Stimulated activated CD4-positive, alpha-beta T cell treated with anti-CD3 and anti-CD28 coated beads, Interleukin-1b, Interleukin-23, amount 100 ng/mL, for 24 hours (primary cell): ENCODE measurements at places on chromosomes 13 and 19.

- no peak for DNase-seq
Observed at GRCh38 chr19:50889638-50890037, 16.4 kb downstream of the KLK2 start.

- no peak for DNase-seq
Observed at GRCh38 chr19:5826531-5827341, 12.8 kb downstream of the FUT6 start.

GRCh38 chr13:114015969-114016295 is 42.1 kb upstream of the C13orf46 start:
- no peak for DNase-seq

GRCh38 chr19:560121-560520 is 12.3 kb upstream of the BSG start:
- DNase-seq, result no peak

DNA sequence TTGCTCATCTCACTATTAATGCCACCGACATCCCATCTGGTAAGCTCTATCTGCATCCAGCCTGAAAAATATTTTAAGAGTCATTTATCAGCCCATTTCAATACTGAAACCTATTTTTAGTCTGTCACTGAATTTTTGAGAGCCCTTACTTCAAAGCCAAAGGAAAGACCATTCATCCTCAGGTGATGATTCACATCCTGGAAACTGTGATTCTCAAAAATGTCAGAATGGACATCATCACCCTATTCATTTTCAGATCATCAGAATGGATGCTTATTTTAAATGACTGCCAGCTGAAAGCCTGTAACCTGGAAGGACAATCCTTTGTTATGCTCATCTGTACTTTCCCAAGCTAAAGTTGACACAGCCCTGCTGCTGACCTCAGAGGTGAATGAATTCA is 27.0 kb downstream of the TNFSF11 start:
- DNase-seq, result no peak

DNA sequence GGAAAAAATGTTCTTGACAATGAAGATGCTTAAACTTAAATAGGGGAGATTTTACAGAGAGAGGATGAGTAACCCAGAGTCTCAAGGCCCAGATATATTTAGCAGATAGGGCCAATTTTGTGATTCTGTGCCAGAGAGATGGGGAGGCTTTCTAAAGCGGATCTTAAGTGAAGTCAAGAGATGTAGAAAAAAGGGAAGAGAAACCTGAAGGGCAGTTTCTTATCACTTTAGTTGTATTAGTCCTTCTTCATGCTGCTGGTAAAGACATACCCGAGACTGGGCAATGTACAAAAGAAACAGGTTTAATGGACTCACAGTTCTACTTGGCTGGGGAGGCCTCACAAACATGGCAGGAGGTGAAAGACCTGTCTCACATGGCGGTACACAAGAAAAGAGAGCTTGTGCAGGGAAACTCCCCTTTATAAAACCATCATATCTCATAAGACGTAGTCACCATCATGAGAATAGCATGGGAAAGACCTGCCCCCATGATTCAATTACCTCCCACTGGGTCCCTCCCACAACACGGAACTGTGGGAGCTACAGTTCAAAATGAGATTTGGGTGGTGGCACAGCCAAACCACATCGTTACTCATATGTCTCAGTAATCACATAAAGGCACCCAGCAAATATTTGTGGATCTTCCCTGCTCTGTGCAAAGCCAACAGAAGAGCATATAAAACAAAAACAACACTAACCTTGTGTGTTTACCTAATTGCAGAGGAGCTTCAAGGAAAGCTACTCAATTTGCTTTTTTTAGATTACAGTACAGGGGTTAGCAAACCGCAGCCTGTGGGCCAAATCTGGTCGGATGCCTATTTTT is 102.6 kb upstream of the MYCBP2 start:
- DNase-seq, result peak; percentile 39

DNA sequence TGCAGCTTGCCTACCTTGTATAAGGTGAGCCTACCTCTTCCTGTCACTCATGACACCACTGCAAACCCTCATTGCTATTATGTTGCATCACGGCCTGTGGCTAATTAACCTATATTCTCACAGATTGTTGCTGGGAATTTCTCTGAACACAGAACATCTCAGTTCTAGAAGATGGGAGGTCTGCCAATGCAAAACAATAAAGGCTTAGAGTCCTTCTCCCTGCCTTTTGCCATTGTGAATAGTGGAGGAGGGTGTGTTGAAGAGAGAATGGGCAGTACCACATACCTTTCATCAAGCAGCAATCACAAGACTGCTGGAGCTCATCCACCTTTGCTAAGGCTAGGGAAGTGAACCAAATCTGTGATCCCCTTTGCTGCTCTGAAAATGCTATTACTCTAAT is 34.4 kb downstream of the WDFY2 start:
- no peak for DNase-seq

GRCh38 chr13:74191410-74191809 is 57.2 kb upstream of the KLF12 start:
- DNase-seq, result no peak

GRCh38 chr19:1396019-1396767 is 5.1 kb downstream of the GAMT start:
- no peak for DNase-seq

- DNase-seq, result no peak
Observed at GRCh38 chr19:45442778-45443461, 19.2 kb upstream of the ERCC1 start.

GRCh38 chr13:41458761-41459431 is 1.5 kb downstream of the RGCC start:
- peak; percentile 47 for DNase-seq

DNA sequence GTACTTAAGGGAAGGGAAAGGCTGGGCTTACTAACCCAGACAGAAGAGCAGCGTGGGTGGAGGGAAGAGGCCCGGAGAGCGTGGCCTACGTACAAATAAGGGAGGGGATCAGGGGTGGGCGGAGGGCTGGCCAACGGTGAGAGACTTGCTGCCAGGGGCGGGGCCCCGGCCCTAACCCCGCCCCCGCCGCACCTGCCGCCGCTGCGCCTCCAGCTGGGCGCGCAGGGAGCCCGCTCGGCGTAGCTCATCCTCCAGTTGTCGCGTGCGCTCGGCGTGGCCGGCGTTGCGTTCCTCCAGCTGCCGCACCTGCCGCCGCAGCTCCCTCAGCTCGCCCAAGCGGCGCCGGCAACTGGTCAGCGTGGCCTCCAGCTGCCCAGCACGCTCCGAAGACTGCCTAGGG is 5.7 kb downstream of the HOOK2 start:
- DNase-seq, result no peak

DNA sequence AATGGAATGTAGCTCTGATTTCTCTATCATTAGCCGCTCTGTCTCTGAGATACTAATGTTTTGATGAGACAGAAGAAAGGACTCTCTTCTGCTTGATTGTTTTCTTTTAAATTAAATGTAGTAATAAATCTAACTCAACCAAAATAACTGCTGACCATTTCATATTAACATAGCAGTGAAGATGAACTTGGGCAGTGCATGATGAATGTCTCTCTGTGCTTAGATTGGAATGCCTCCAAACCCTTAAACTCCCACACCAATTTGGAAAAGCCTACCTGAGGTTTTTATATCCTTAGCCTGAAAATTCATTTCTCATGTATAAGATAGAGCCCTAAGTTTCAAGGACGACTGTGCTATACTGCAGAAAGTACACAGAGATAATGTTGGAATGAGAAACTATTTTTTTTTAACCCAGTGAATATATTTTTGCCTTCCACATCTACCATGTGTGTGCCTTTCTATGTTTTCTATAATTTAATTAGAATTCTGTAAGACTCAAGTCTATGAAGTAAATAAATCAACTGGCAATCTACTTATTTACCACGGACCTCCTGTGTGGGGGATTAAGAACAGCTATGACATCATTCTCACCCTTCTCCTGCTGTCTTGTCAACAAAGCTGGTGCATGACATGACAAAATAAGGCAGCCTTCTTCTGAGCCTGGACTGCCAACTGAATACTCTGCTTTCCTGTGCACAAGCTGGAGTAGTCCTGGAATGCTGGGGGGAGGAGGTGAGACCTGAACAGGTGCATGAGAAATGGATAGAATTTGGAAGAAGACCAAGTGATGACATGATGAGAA is 155.5 kb downstream of the FGF9 start:
- DNase-seq, result no peak

DNA sequence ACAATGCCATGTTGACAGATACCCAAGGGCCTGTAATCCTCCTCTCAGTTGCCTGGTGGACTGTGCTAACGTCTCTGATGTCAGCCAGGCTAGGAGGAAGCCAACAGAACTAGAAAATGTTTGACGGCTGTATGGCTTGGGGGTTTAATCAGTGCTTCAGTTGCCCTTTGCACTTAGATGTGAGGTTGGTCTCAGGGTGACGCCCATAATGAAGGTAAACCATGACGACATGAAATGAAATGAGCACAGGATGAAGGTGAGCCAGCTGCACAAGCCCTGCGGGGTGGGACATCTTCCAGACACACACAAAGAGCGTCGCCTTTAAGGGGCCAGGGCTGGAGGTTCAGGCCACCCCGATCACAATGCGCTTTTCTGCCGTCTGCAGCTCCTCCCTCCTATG is 127.2 kb downstream of the CRYL1 start:
- DNase-seq, result no peak

DNA sequence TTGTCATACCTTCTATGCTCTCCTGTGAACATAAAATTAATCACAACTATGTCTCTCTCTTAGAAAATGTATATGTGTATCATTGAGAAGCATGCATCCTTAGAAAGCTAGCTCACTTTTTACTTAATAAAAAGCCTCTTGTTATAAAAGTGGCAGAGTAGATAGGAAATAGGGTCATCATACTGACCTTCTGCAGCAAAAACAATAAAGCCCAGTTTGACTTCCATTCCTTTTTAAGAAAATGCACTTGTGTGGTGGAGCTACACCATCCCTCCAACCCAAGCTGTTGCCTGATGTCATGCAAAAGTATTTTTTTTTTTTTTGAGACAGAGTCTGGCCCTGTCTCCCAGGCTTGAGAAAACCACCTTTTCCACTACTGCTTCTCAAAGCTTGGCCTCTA is 393.3 kb downstream of the LIG4 start:
- DNase-seq, result no peak

DNA sequence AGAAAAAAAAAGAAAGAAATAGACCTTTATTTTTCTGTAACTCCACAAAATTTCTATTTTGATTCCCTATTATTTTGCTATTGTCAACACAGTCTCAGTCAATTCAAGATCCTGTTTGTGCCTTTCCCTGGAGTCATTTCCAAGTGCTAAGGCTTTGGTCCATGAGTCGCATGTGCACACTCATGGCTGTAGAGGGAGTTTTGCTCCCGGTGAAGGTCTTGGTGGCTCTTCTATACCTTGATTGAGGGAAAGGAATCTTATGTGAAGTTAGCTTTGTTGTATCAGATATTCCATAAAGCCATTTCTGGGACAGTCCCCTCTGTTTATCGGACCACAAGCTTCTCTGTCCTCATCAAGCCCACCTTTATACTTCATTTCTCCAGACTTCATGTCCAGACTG is 58.7 kb upstream of the ALOX5AP start:
- no peak for DNase-seq

DNA sequence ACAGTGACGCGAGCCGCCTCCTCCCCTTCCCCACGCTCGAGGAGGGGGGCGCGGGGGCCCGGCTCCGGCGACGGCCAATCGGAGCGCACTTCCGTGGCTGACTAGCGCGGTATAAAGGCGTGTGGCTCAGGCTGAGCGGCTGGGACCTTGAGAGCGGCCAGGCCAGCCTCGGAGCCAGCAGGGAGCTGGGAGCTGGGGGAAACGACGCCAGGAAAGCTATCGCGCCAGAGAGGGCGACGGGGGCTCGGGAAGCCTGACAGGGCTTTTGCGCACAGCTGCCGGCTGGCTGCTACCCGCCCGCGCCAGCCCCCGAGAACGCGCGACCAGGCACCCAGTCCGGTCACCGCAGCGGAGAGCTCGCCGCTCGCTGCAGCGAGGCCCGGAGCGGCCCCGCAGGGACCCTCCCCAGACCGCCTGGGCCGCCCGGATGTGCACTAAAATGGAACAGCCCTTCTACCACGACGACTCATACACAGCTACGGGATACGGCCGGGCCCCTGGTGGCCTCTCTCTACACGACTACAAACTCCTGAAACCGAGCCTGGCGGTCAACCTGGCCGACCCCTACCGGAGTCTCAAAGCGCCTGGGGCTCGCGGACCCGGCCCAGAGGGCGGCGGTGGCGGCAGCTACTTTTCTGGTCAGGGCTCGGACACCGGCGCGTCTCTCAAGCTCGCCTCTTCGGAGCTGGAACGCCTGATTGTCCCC is at the start of gene JUNB:
JUNB (plus strand) TSS at position 142 of the 706 bp plus-strand sequence; CDS start at position 428, 286 bp downstream.
- DNase-seq, result peak; percentile 91

DNA sequence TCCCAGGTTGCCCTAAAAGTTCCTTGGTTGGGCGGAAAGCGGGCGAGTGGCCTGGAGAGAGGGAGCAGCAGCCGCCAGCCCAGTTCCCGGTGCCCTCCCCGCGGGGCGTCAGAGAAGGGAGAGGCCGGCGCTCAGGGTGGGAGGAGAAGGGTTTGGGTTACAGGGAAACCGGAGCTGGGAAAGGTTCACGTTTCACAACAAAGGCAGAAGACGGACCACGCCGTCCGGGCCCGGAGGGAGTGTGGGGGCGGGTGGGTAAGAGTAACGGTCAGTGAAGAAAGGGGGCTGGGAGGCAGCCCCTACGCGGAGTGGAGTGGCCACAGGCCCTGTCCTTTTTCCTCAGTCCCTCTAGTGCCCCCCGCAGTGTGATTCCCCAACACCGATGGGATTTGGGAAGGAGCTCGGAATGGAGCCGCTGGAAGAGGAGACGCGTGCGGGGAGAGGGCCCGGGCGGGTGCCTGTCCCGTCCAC is 1.6 kb downstream of the SIX5 start:
- no peak for DNase-seq

- no peak for DNase-seq
Observed at GRCh38 chr13:68675209-68675608, 1432.4 kb upstream of the ATXN8OS start.

DNA sequence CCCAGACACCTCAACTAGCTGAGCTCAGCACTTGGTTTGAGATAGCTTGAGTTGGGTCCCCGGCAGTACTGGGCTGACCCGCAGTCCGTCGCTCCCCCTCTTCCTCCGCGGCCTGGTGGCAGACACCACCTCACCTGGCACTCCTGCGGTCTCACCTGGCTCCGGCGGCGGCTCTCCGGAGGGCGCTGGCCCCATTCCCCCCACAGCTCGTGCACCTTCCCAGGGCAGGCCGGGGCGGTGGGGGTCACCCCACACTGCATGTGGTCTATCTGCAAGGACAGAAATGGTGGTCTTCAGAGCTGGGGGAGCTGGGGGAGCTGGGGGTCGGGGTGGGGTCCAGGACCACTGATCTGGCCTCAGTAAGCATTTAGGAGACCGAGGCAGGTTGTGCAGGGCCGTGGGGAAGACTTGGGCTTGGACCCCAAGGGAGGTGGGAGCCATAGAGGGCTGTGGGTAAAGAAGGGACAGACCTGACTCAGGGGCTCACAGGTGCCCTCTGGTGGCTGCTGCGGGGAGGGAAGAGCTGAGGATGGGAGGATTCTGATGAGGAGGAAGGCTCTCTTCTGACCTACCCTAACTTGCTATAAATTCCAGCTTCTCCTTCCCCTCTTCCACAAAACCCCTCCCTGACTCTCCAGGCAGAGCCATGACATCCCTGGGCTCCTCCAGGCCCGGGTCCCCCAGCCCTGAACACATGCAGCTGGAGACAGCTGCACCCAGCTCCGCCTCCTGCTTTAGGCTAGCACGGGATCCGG is 6.7 kb upstream of the PLIN4 start:
- DNase-seq, result peak; percentile 56

- DNase-seq, result no peak
Observed at GRCh38 chr19:13034636-13035035, 39.4 kb downstream of the NFIX start.
